ENCODE measurements at places on chromosomes 3 and 15. TPM values are rescaled to one million over a fixed set of nuclear protein-coding genes. Genes with fewer than 3 reads are reported as not detected.

DNA sequence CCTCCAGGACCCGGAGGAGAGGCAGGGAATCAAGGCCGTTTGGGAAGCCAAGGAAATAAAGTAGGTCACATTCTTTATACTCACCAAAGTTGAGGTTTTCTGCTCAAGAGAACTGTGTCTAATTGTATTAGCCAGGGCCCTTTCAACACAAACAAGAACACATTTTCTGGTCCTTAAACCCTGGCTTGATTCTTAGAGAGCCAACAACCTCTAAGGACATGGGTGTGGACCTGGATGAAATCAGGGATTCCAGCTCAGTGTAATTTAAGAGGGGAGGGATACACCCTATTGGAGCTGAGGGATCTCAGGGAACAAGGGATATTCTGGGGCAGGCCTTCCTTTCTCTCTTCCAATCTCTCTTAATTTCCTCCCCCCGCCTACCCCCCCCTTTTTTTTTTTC, 104.8 kb downstream of the COL6A6 start:
- DNase-seq = no peak

GRCh38 chr3:167976516-167977361, 119.0 kb downstream of the GOLIM4 start:
- DNase-seq = no peak

DNA sequence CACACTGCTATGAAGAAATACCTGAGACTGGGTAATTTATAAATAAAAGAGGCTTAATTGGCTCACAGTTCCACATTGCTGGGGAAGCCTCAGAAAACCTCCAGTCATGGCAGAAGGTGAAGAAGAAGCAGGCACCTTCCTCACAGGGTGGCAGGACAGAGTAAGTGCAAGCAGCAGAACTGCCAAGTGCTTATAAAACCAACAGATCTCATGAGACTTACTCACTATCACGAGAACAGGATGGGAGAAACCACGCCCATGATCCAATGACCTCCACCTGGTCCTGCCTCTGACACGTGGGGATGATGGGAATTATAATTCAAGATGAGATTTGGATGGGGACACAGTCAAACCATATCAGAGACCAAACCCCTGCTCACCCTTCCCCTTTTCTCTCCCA, 75.0 kb downstream of the TRIM69 start:
- DNase-seq = no peak

CEP63 gene
- 8.9 TPM for total RNA-seq

GABRG3 gene
- total RNA-seq = not detected

DNA sequence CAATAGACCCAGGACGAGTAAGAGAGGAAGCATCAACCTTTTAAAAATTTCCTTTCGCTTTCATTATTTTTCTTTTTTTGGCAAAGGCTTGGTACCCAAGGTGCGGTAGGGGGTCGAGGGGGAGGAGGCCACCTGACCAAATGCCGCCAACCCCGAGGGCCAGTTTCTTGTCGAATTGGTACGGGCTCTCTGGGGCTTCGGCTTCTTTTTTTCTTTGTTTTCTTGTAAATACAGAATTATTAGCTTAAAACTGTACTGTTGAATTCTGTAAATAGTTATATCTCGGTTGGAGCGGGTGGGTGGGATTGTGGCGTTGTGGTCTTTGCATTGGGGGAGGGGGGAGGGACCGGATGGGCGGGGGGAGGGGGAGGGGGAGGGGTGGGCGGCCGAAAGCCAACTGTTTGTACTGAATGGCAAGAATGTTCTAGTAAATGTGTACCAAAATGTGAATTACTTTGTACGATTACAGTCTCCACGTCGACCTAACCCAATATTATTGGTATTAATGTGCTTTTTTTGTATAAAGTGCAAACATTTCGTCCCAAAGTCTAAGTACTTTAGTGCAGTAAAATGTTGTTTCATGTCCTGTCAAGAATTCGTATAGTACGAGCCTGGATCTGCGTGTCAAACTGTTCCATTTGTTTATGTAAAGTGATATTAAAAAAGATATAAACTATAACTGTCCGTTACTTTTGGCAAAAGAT, 4.7 kb downstream of the ZIC1 start:
- no peak for DNase-seq

DNA sequence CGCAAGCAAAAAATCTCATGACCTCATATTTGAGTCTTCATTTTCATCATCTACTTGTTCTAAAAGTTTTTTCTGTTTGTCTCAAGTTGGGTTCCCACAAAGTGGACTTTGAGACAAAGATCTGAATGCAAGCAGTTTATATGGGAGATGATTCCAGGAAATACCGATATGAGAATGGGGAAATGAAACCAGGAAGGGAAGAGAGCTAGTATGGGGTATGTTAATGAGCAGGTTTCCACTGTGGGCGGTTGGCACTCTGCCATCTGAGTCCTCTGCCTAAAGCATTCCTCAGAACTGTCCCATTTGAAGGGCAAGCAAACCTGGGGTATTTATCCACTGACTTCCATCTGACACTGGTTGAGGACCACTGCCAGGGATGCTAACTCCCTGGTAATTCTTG, 8.8 kb downstream of the ADPRH start:
- DNase-seq = no peak
